ENCODE measurements at places on chromosomes 11 and 22. TPM values are rescaled to one million over a fixed set of nuclear protein-coding genes. Genes with fewer than 3 reads are reported as not detected.

DNA sequence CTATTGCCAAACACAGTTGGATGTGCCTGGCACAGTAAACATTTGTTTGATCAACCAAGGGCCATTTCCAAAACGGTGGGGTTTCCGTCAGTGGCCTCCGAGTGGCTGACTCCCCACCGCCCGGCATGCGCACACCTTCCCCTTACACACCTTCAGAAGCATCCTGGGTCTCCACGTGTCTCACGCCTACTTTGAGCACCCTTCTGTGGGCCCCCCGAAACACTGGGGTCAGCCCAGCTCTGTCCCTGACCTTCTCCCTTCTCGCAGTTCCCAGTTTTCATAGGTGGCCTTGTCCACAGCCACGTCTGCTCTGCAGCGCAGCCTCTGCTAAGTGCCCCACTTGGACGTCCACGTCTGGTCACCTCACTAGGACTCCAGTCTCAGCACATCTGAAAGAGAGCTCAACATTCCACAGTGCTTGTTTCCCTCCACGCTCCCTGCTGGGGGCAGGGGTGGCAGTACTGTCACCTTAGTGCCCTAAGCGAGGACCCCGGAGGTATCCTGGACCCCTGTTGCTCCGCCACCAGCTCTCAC, 13.2 kb upstream of the SHANK2 start:
- DNase-seq, result no peak

The MCAM gene
- total RNA-seq, result 7.5 TPM

DNA sequence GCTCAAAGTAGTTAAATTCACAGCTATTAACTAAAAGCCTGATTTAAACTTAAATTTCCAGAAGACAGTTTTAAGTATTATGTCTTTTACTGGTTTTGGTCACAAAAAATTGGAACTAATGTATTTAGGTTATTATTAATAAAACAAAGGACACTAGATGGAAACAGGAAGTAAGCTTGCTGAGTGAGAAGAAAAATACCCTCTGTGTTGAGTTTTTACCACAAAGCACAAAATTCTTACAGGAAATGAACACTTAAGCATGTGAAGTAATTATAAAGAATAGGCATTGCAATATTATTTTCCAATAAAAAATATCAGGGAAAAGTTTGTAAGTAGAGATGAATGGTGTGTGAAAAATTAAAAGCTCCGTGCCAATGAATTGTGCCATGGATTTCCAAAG, 46.3 kb downstream of the PIK3C2A start:
- DNase-seq, result no peak

DNA sequence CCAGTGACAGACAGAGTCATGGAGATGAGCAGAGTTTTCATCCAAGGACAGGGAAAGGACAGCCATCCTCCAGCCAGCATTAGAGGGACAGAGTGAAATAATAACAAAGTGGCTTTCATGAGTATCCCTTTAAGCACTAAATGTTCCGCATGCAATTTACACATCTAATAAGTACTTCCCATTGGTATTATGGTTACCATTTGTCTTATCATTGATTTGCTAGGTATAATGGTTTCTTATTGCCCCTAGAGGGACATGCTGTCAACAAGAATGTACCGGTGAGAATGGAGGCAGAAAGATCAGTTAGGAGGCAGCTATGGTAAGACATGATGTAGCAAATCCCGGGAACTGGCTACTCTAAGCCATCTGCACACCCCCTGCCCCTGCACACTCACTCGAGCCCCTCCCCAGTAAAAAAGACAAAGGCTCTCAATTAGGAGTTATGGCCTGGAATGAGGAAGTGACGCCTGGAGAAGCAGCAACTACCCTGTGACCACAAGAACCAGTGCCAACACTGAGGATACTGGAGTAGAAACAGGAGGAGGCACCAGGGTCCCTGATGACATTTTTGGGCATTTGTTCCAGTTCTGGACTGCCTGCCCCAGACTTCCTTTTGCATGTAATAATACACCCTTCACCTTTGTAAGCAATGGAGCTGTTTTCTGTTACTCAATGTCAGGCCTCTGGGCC, 30.2 kb upstream of the HMGXB4 start:
- DNase-seq, result no peak

The PRR33 gene
- not detected for total RNA-seq

DNA sequence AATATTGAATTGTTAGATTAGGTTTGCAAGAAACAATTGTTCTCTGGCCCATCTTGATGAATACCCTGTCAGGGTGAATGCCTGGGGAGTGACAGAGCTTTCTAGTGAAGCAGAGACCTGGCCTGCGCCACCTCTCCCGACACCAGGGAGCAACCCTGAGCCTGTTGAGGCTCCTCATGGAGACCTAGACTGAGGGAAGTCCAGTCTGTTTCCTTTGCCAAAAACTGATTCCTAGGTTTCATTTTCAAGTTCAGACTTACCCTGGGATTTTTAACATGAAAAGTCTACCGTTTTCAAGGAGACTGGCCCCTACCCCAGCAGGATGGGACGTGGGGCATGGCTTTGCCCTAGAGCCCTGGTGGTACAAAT, 173.7 kb upstream of the SORL1-AS1 start:
- DNase-seq, result no peak

The GP1BB gene
- not detected for total RNA-seq

- no peak for DNase-seq
Measured at GRCh38 chr11:1106387-1106786, 31.7 kb downstream of the MUC2 start.

DNA sequence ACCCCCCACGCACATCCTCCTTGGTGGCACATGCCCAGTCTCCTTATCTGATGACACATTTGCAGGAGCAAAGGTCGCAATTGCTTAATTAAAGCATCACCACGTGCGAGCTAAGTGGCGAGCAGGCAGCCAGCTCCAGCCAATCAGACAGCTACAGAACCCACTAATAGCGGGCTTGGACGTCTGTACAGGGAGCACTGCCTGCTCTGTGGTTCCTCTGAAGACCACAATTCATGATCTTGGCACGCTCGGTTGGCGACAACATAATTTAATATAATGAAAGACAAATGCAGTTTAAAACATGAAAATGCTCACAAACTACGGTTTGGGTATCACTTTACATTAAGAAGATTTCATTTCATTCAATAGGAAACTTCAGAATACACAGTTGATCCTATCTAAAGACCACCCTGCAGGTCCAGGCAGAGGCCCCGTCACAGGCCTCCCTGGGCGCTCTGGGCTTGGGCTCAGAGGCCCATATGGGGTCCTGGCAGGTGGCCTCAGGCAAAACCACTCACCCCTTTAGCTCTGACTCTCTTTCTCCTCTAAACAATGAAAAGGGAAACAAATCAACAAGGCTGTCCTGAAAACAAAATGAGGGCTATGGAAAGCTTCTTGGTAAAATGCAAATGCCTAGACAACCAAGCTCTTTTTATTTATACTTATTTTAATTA, 10.4 kb downstream of the PACSIN2 start:
- DNase-seq, result no peak

DNA sequence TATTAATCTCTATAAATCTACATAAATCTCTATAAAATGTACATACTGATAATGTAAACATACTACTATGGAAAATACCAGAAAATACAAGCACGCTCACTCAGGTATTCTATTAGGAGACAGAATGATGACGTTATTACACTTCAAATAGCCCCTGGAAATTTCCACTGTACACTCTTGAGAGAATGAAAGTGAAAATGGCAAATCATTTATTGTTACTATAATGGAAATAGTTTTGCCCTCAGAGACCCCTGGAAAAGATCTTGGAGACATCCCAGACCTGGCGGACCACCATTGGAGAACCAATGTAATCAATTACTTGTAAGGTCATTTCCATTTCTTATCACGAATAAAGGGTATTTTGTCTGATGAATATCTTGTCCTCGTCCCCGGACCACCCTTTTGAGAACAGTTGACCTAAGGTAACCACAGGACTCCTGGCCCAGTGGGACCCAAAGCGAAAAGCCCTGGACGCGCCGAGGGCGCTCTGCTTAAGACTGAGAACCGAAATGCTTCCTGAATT, 509 bp upstream of the PRRG4 start:
- no peak for DNase-seq

GRCh38 chr11:67158221-67158620, 39.2 kb downstream of the KDM2A start:
- no peak for DNase-seq

- DNase-seq, result no peak
Measured at GRCh38 chr11:92130421-92130831, 94.2 kb upstream of the FAT3 start.

- no peak for DNase-seq
Measured at GRCh38 chr11:68753300-68753699, 2.0 kb upstream of the TESMIN start.

GRCh38 chr22:30282616-30283046, 6.7 kb downstream of the CASTOR1 start:
- DNase-seq, result no peak

- no peak for DNase-seq
Measured at GRCh38 chr11:70733327-70734325, 335.3 kb downstream of the CTTN start.

DNA sequence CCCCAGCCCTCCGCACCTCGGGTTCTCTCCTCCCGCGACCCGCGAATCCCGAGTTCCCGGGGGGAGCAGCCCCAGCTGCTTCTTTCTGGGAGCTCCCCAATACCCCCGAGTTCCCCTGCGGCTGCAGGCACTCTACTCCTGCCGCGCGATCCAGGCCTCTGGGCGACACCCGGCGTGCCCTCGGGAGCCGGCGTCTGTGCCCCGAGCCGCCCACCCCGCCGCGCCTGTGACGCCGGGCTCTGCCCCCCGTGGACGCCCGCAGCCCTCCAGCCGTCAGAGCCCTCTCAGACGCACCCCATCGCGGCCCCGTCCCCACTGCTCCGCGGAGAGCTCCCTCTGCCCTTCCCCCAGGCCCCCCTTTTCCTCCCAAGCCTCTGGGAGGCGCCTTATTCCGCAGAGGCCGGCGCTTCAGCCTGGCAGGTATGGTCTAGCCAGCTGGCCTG, 422 bp downstream of the GLB1L2 start:
- no peak for DNase-seq

GRCh38 chr22:39244496-39245129, at the start of gene PDGFB:
PDGFB (minus strand) TSS chr22:39244982; CDS start chr22:39243963, 1,019 bp downstream.
- DNase-seq, result no peak

The ISX gene
- total RNA-seq, result not detected

All from activated CD4-positive, alpha-beta T cell treated with anti-CD3 and anti-CD28 coated beads, Interleukin-2, amount 10 ng/mL, durations not matched to agents 24 days and 14 days (primary cell).